Aorta (tissue), 5 donors: ENCODE measurements at places on chromosomes 12 and 14.

- DNase-seq, result no peak
These were observed 23.6 kb downstream of the ABCB9 start for GRCh38 chr12:122942637-122943036.

GRCh38 chr12:6373022-6373787 lies 2.2 kb downstream of the SCNN1A start:
- peak; percentile 20 for DNase-seq

- no peak for DNase-seq
These were observed 139.4 kb upstream of the SLCO1C1 start for GRCh38 chr12:20555771-20556170.

DNA sequence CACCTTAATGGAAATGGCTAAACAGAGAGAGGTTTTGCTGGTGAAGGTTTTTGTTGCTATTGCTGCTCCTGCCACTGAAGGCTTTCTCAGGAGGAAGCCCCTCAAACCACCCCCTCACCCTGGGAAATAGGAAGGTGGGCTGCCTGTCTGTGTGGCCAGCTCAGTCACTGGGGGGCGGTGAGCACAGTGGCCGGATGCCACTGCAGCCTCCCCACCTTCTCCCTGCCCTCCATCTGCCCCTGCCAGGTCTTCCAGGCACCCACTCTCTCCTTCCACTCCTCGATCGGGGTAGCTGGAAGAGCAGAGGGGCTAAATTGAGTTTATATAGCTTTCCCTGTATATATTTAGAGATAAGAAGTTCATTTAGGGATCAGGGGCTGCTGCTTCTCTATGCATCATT lies 80.8 kb downstream of the PAPOLA start:
- DNase-seq, result no peak

GRCh38 chr12:48956279-48957140 lies 777 bp downstream of the ARF3 start:
- DNase-seq, result peak; percentile 91

GRCh38 chr12:10409392-10409791 lies at the start of gene KLRC4:
TSS of gene KLRC4 (minus strand) at chr12:10409757. CDS start at chr12:10409575, 182 bp downstream.
- DNase-seq, result no peak

GRCh38 chr14:101496776-101497683 lies 64.3 kb upstream of the DIO3 start:
- peak; percentile 59 for DNase-seq

GRCh38 chr14:97948841-97949240 lies 1151.7 kb downstream of the VRK1 start:
- DNase-seq, result no peak

GRCh38 chr14:86221755-86222154 lies 691.8 kb downstream of the FLRT2 start:
- DNase-seq, result no peak

- DNase-seq, result no peak
These were observed 37.3 kb downstream of the AKAP6 start for GRCh38 chr14:32366256-32366879.

DNA sequence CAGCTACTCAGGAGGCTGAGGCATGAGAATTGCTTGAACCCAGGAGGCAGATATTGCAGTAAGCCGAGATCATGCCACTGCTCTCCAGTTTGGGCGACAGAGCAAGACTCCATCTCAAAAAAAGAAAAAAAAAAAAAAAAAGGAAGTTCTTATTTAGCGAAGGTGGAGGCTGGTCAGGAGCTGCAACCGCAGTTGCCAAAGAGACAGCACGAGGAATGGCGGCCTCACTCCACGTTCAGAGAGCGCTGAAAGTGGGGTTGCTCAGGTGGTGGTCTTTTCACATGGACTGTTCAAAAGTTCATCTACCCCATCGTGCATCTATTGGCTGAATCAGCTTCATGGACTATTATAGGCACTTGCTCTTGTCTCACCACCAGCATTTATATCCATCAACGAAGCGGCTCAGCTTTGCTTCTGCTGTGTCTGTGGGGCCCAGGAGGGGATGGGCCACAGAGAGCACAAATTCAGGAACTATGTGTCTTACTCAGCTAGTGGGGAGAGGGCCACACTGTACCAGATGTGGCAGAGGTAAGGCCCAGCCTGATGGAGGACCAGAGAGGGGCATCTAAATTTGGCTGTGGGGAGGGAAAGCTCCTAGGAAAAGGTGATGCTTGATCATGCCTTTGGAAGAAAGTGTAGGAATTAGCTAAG lies 27.3 kb downstream of the SLC25A47 start:
- no peak for DNase-seq

DNA sequence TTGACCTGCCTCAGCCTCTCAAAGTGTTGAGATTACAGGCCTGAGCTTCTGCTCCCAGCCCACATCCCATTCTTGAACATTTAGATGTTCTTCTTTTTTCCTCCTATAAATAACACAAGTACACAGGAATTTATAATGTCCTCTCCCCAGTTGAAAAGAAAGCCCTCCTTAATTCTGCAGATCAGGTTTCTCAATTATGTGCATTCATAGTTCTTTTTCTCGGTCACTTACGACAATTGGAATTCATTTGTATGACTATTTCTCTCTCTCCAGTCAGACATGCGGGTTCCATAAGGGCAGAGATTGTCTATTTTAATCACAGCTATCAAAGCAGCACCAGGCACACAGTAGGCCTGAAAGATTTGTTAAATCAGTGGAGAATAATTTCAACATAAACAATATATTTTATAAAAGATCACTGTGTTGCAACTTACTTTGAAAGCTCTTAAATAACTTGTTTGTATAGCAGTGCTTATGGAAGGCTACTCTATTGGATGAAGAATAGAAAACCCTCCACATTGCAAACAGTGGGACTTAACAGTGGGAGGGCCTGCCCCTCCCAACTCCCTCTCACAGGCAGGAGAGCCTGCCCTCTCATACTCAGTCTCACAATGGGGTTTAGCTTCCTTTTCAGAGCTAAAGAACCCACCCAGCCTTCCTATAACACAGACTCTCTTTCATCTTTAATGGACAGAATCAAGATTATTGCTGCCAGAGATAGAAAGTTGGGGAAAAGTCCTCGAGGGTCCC lies 84.1 kb upstream of the TRAF3 start:
- DNase-seq, result no peak

DNA sequence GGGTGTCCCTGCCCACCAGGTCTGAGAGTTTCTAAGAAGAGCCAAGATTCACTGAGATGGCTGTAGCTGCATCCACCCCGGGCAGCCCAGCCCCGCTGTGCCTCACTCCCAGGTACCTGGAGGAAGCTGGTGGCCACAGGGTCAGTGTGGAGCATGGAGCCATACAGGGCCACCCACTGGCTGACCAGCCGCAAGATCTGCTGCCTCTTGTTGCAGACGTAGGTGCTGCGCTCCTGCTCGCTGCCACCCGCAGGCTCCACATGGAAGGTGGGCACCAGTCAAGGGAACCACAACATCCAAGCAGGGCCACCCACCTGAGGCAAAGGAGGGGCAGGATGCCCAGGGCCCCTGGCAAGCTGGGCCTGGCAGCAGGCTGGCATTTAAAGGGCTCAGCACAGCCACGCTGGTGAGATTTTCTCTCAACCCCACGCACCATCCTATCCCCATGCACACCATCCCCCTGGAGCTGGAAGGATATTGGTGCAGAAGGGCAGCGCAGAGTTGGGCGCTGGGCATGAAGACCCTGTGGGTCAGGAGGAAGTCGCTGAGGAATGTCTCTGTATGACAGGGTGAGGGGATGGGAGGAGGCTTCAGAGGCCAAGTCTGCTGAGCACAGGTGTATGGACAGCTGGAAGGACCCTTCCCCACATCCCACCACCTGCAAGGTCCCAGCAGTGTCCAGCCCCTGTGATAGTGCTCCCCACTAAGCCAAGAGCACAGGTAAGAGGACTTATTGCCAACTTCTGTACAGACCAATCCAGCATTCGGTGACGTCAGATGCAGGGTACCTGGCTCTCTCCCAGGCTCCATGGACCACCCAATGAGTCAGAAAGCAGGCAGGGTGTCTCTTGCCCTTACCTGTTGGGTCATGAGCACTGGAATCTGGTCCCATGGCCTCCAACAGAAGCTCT lies 10.8 kb downstream of the RAPGEF3 start:
- DNase-seq, result no peak

- no peak for DNase-seq
These were observed 3.1 kb upstream of the STRN3 start for GRCh38 chr14:31029016-31029970.

- no peak for DNase-seq
These were observed 40.7 kb upstream of the MTERF2 start for GRCh38 chr12:107027636-107028053.

DNA sequence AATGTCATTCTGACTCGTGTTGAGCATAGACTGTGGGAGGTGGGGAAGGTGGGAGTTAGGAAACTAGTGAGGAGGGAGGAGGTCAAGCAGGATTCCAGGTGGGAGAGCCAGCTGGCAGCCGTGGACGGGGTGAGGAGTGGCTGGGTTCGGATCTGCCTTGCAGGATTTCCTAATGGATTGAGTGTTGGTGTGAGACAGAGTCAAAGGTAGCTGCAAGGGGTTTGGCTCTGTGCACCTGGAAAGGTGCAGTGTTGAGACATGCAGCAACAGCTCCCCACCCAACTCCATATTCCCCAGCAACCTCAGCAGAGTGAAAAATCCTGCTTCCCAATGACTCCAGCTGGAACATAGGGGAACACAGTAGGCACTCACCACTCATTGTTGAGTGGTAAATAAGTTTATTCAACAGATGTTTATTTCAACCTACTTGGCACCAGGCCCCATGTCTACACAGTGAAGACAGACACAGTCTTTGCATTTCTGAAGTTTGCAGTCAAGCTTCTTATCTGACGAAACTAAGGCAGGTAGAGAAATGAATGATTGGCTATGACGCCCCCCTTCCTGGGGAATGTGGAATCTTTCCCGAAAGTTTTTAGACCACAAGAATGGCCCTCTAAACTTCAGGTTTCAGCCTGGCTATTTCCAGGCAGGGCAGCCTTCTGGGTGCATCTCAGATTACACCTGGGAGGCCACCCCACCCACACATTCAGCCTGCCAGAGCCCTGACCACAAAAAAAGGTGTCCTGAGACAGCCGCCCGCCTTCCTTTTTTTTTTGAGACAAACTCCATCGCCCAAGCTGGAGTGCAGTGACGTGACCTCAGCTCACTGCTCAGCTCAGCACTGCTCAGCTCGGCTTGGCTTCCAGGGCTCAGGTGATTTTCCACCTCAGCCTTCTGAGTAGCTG lies 37.9 kb upstream of the PLEKHG6 start:
- peak; percentile 54 for DNase-seq

- DNase-seq, result no peak
These were observed 34.6 kb downstream of the ACAD10 start for GRCh38 chr12:111720457-111720856.

DNA sequence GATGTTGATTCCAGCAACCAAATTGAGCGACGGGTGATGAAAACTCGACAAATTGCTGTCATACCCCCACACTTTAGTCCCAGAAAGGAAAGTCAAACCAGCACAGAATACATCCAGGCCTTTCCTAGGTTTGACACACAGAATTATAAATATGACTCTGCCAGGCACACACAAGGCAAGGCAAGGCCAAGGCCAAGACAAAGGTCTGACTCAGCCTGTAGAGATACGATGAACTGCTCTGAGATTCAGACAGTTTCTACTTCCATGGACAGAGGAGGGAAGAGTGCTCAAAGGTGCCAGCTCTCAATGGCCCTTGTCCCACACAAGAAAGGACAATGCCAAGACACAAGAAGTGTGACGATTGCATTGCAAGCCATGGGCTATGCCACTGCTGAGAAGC lies 880.2 kb upstream of the TMEM132C start:
- DNase-seq, result no peak

- DNase-seq, result no peak
These were observed 468.3 kb downstream of the AACS start for GRCh38 chr12:125533434-125534029.

DNA sequence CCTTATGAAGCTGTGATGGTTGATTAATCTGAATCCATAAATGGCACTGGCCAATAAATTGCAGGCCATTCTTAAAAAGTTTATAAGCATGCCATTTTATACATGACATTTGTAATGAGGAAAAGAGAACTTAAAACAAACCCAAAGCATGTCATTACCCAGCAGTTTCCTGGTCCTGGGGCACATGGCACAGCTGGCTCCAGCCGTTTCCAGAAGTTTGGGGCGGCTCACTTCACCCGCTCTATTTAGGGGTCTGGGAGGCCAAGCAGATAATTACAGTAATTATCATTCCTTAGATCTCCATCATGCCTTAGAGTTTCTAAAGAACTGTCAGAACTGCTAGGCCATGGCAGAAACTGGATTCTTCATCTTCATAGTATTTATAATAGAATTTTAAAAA lies 6.4 kb downstream of the ADGRD1 start:
- no peak for DNase-seq

GRCh38 chr12:89051065-89051677 lies 301.1 kb downstream of the DUSP6 start:
- DNase-seq, result no peak

DNA sequence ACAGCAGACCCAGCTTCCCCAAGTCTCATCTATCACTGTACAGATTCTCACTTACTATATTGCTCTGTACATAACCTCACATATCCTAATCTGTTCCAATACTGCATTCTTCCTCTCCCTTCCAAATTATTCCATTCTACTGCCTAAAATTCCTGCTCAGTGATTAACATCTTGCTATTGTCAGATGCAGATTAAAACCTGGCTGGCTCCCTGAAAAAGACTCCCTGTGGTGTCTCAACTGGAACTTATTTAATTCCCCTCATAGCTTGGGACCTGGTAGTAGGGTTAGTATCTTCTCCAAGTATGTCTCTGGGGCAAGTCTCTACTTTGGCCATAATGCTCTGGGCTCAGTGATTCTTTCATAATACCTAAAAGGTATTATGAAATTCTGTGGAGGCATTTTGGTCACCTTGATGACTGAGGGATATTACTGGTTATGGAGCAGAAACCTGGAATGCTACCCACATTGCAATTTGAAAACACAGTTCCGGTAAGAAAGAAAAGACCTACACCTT lies 55.8 kb downstream of the PAWR start:
- DNase-seq, result no peak

GRCh38 chr12:19624491-19624890 lies 185.2 kb downstream of the AEBP2 start:
- no peak for DNase-seq

GRCh38 chr12:16184681-16185080 lies 92.8 kb downstream of the SLC15A5 start:
- DNase-seq, result no peak

GRCh38 chr14:35287431-35288013 lies 4.7 kb upstream of the PSMA6 start:
- no peak for DNase-seq

GRCh38 chr14:35932136-35932535 lies 106.0 kb downstream of the BRMS1L start:
- DNase-seq, result no peak
